Glutamatergic neuron (in vitro differentiated cells): ENCODE measurements at places on chromosomes 1 and 21. TPM values are rescaled to one million over a fixed set of nuclear protein-coding genes. Genes with fewer than 3 reads are reported as not detected.

DNA sequence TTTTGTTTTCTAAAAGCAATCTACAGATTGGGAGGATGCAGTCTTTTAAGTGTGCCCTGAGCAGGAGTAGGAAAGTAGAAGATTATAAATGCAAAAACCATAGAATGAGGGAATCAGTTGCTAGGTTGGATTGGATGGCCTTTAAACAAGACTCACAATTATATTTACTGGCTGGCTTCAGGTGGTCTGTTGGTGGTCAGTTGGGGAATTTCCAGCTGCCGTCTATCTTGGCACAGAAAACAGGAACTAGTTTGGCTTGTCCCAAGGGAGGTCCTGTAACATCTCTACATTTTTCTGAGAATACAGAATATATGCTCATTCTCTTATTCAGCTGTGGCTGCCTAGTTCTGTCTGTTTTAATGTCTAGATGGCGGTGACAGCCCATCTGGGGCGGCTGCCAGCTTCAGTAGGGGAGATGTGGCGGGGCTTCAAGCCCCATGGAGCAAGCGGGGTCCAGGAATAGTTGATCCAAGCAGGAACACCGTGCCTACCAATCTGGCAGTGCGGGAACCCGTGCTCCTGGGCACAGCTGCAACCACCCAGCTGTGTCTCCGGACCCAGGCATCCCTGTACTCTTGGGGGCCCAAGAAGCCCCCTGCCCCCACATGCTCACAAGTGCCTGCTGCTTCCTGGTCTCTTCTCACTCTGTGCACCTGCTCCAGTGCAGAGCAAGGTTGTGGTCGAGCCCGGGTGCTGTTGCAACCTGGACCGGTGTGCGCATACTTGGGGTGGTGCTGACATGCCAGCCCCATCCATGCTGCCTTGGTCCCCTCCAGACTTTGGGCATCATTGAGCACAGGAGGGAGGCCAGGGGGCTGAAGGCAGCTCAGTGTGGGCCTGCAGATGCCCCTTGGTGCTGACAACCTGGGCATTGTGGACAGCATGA lies 1182.6 kb downstream of the AMY1C start:
- no peaks in the 10 kb centered on the region for H3K27me3 ChIP-seq
- H3K4me1 ChIP-seq = no peaks in the 10 kb centered on the region
- no peak overlapping the region for H3K4me3 ChIP-seq
- no peak for DNase-seq
- H3K27ac ChIP-seq = no peak overlapping the region
- H3K36me3 ChIP-seq = no peaks in the 10 kb centered on the region

DNA sequence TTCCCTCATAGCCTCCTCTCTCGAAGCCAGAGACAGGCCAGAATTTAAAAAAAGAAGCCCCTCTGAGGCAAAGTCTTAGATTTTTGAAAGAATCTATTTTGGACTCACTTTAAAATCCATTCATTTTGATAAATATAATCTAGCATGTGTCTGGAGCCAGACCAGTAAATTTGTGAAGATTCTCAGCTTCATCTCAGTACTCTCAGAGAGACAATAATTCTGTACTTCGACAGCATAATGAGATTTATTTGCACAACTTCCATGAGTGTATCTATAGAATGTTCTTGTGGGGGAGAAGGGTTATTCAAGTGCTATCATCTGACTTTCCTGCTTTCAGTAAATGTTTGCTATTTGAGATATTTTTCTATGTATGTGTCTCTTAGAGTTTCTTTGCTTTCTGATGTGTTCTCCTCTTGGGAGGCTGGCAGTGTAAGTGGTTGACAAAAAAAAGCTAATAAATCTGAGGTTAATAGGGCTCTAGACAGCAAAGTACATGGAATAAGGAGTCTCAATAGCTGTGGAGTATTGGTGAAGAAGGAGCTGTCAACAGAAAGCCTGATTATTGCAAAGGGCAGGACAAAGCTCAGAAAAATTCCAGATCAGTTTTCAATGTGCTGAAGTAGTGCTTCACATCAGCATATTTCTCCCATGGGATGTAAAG lies 223.0 kb downstream of the PTBP2 start:
- no peaks in the 10 kb centered on the region for H3K27me3 ChIP-seq
- H3K27ac ChIP-seq = no peak overlapping the region
- H3K4me1 ChIP-seq = no peaks in the 10 kb centered on the region
- H3K36me3 ChIP-seq = no peaks in the 10 kb centered on the region

GRCh38 chr1:2783435-2784397 lies 17.8 kb downstream of the TTC34 start:
- H3K36me3 ChIP-seq = no peaks in the 10 kb centered on the region
- no peak for DNase-seq
- no peaks in the 10 kb centered on the region for H3K4me1 ChIP-seq
- no peak overlapping the region for H3K4me3 ChIP-seq
- H3K27ac ChIP-seq = no peak overlapping the region
- H3K27me3 ChIP-seq = peaks cover 4% of the 10 kb centered on the region

GRCh38 chr1:952201-952600 lies 6.9 kb downstream of the NOC2L start:
- H3K4me3 ChIP-seq = no peak overlapping the region
- H3K27me3 ChIP-seq = peaks cover 2% of the 10 kb centered on the region
- no peaks in the 10 kb centered on the region for H3K4me1 ChIP-seq
- no peak for DNase-seq

KRTAP20-1 gene
- total RNA-seq = not detected

SIM2 gene
- total RNA-seq = 4.8 TPM

GRCh38 chr1:241964550-241965282 lies 7.1 kb downstream of the BECN2 start:
- no peaks in the 10 kb centered on the region for H3K36me3 ChIP-seq
- no peak overlapping the region for H3K4me3 ChIP-seq
- DNase-seq = no peak
- H3K27ac ChIP-seq = no peak overlapping the region
- H3K27me3 ChIP-seq = no peaks in the 10 kb centered on the region

DNA sequence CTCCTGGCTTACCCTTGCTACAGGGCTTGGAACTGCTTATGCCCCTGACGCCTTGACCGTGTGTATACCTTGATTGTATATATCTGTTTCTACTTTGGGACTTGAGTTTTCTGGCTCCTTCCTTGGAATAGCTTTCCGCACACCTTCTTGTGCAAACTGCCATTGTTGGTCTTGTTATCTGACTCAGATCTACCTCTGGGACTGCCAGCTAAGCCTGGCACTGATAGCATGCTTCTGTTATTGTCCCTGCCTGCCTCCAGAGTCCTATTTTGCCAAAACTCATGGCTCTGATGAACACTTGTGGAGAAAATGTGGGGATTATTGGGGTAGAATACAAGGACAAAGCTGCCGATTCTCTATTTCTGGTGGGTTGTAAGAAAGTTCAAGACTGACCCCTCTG lies 15.4 kb downstream of the FMOD start:
- no peaks in the 10 kb centered on the region for H3K36me3 ChIP-seq
- H3K27me3 ChIP-seq = no peaks in the 10 kb centered on the region
- no peak overlapping the region for H3K27ac ChIP-seq
- DNase-seq = no peak
- H3K4me1 ChIP-seq = peaks cover 25% of the 10 kb centered on the region

LRRN2 gene
- total RNA-seq = 6.9 TPM

PRELP gene
- total RNA-seq = not detected

DNA sequence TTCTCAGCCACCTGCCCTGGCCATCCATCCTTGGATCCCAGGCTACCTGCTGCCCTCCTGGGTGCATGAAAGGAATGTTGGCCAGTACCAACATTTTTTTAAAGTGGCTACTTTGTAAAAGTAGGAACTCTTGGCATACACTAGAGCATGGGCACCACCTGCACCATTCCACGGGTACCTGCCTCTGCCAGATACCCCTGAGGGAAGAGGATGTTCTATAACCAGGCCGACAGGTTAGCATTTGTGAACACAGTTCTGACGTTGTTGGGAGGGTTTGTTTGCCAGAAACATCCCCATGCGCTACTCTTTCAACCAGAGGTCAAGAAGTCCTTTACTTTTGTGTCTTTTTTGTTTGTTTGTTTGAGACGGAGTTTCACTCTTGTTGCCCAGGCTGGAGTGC lies 43.0 kb downstream of the EVA1C start:
- no peak overlapping the region for H3K4me3 ChIP-seq
- H3K4me1 ChIP-seq = no peaks in the 10 kb centered on the region
- no peaks in the 10 kb centered on the region for H3K36me3 ChIP-seq
- no peak overlapping the region for H3K27ac ChIP-seq

- H3K27me3 ChIP-seq = peaks cover 14% of the 10 kb centered on the region
- H3K27ac ChIP-seq = no peak overlapping the region
- H3K4me1 ChIP-seq = peaks cover 4% of the 10 kb centered on the region
- H3K36me3 ChIP-seq = peaks cover under 1% of the 10 kb centered on the region
- no peak for DNase-seq
These were observed 202.7 kb downstream of the TRABD2B start for GRCh38 chr1:47794530-47794929.

NT5C1A gene
- not detected for total RNA-seq

CXADR gene
- total RNA-seq = 54.9 TPM

GRCh38 chr1:55402142-55402541 lies 187.0 kb upstream of the USP24 start:
- peaks cover 6% of the 10 kb centered on the region for H3K36me3 ChIP-seq
- no peaks in the 10 kb centered on the region for H3K4me1 ChIP-seq
- H3K27me3 ChIP-seq = no peaks in the 10 kb centered on the region
- H3K27ac ChIP-seq = no peak overlapping the region

- H3K4me1 ChIP-seq = no peaks in the 10 kb centered on the region
- no peak overlapping the region for H3K4me3 ChIP-seq
- H3K36me3 ChIP-seq = no peaks in the 10 kb centered on the region
These were observed 1.6 kb downstream of the CLEC20A start for GRCh38 chr1:178495158-178495557.

DNA sequence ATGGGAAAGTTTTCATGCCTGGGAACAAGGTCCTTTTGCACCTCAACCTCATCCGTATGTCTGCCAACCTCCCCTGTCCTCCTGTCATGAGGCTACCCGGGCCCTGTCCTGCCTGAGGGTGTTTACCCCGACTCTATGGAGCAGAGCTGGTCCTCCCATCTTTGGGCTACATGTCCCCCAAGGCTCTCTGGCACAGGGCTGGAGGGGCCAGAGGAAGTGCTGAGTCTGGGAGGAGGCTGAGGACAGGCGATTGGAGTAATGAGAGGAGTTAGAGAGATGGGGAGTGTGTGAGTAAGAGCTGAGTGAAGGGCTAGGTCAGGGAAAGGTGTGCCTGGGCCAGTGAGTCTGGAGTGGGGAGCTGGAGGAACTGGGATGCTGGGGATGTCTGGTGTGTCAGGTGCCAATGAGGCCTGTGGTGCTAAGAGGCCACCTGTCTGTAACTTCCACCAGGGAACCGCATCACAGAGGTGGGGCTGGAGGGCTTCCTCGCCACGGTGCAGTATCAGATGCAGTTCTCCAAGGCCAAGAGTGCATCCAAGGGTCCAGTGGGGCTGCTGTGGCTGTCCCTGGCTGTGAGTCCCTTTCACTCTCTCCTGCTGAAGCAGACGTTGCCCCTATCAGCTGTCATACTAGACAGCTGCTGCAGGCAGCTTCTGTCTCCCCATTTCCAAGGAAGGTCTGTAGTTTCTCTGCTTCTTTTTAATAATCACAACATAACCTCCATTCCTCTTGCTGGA lies 11.7 kb downstream of the LRRC71 start:
- no peak for DNase-seq
- peaks cover 31% of the 10 kb centered on the region for H3K27me3 ChIP-seq
- H3K4me3 ChIP-seq = peak overlapping the region; percentile 41
- peaks cover 39% of the 10 kb centered on the region for H3K4me1 ChIP-seq

S100A9 gene
- not detected for total RNA-seq

DNA sequence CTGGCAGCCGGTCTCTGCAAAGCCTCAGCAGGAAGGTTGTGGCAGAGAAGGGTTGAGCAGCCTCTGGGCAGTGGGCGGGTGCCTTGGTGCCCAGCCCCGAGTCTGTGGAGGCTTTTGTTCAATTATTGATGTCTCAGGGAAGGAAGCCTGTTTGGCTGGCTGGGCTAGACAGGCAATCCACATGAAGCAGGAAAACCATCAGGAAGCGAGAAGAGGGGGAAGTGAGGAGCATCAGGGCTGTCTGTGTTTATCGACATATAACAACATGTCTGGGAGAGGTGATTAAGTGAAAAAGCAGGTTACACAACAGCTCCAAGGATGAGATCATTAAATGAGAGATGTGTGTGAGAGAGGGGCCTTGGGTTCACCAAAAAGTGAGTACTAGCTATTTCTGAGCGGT lies 105.4 kb downstream of the UBE2U start:
- H3K4me1 ChIP-seq = peaks cover 9% of the 10 kb centered on the region
- no peaks in the 10 kb centered on the region for H3K27me3 ChIP-seq
- no peak for DNase-seq
- no peak overlapping the region for H3K4me3 ChIP-seq

GRCh38 chr21:15051644-15052458 lies 12.9 kb downstream of the NRIP1 start:
- DNase-seq = no peak
- peaks cover 52% of the 10 kb centered on the region for H3K4me1 ChIP-seq
- H3K27me3 ChIP-seq = peaks cover 3% of the 10 kb centered on the region
- H3K36me3 ChIP-seq = no peaks in the 10 kb centered on the region
- peak overlapping the region; percentile 71 for H3K4me3 ChIP-seq
- peak overlapping the region; percentile 80 for H3K27ac ChIP-seq

GRCh38 chr1:3168678-3169077 lies 99.7 kb downstream of the PRDM16 start:
- no peak for DNase-seq
- no peaks in the 10 kb centered on the region for H3K36me3 ChIP-seq
- H3K4me3 ChIP-seq = no peak overlapping the region
- peaks cover 2% of the 10 kb centered on the region for H3K27me3 ChIP-seq
- no peak overlapping the region for H3K27ac ChIP-seq

KIF2C gene
- total RNA-seq = 8.6 TPM

CFHR2 gene
- not detected for total RNA-seq

CAPN9 gene
- total RNA-seq = not detected

DNA sequence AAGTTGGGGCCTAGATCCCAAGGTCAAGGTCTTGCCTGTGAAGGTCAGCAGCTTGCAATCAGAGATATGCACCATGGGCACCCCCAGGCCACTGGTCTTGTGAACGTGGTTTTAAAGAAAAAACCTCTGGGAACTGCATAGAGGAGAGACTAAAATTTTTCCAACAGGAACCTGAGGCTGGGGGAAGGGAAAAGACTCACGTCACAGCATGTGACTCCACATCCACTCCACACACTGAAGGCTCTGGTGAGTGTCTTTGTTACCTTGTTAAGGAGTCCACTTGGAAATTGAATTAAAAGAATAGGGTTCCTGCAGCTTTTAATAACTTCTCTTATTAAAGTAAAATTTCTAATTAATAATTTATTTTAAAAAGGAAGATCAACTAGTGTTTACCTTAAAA lies 224.9 kb downstream of the DAB1 start:
- no peaks in the 10 kb centered on the region for H3K36me3 ChIP-seq
- H3K4me3 ChIP-seq = no peak overlapping the region
- no peak overlapping the region for H3K27ac ChIP-seq
- H3K4me1 ChIP-seq = no peaks in the 10 kb centered on the region
- DNase-seq = no peak
- no peaks in the 10 kb centered on the region for H3K27me3 ChIP-seq

HCN3 gene
- total RNA-seq = 30.5 TPM

DNA sequence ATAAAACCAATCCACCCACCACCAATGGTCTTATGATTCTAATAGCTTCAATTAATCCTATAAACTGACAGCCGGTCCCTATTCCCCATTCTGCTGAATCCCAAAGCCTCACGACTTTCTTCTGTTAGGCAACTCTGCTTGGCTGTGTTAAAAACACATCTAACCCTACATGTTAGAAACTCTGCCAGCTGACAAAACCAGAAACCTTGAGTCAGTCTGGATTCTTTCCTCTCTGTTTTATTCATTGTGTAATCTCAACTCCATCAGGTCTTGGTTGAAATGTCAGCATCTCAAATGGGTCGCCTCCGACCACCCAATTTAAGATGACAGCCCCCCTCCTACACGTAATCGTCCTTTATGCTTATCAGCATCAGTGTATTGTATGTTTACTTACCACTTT lies 312.1 kb downstream of the DISC1 start:
- peaks cover 33% of the 10 kb centered on the region for H3K4me1 ChIP-seq
- no peak overlapping the region for H3K27ac ChIP-seq
- H3K36me3 ChIP-seq = no peaks in the 10 kb centered on the region
- no peak for DNase-seq
- no peak overlapping the region for H3K4me3 ChIP-seq
